GM06990 (cell line): ENCODE measurements at places on chromosomes 4 and X.

DNA sequence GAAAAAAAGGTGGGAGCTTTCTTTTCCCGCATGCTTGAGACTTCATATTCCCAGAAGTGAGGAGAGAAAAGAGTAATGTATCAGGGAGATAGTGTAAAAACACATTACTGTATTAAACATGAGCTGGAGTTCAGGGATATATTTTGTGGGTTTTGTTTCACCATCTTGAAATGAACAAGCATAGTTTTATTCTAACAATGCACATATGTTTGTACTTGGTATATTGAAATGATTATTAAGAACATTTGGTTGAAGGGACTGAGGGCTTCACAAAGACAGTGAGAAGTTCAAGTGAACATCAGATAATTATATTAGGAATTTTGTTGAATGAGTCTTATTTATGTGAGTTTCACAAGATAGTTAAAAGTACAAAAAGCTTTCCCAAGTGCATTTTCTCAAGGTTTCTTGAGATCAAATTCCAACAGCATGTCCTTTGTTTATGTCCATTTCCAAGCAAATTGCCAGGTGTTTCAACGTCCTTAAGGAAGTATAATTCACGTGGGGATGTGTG, 368.8 kb downstream of the ANKRD50 start:
- DNase-seq = no peak

DNA sequence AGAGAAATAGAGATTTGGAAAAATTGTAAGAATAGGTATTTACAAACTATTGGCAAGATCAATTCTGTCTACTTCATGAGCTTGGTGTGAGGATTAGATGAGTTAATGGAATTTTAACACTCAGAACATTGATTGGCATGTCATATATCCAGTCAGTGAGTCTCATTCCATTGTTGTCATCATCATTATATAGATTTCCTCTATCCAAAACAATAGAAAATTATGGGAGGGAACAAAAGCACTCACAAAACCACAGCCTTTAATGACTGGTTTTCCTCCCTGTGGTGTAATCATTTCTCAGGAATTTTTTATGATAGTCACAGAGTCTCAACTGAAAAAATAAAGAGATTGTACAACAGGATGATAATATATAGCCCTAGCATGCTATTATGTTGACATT, 21.1 kb downstream of the KLHL5 start:
- DNase-seq = no peak

DNA sequence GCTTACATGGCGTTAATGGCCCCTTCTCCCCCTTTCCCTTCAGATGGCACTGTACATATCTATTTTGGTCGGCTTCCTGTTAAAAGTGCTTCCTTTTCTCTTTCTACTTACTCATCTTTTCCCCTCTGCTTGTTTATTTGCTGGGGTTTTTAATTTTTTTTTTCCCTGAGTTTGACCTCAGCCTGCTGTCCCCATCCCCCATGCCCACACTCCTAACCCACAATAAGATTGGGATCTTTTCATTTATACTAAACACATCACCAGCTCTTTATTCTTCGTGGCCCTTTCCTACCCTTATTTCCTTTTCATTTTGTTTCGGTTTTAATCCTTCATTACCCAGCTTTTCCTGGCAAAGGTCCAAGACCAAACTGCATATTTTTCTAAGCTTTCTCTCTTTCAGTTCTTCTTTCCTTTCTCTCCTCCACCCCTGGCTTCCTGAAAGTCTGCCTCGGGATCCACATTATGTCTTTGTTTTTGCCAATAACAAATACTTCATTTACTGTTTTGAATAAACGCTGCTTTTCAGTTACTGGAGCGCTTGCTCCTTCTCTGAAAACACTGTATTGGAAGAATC, 152.0 kb upstream of the USP9X start:
- no peak for DNase-seq

- no peak for DNase-seq
Observed at GRCh38 chr4:153004081-153004850, 68.1 kb downstream of the FHDC1 start.

GRCh38 chr4:162943263-162943662, 223.4 kb downstream of the NAF1 start:
- no peak for DNase-seq

DNA sequence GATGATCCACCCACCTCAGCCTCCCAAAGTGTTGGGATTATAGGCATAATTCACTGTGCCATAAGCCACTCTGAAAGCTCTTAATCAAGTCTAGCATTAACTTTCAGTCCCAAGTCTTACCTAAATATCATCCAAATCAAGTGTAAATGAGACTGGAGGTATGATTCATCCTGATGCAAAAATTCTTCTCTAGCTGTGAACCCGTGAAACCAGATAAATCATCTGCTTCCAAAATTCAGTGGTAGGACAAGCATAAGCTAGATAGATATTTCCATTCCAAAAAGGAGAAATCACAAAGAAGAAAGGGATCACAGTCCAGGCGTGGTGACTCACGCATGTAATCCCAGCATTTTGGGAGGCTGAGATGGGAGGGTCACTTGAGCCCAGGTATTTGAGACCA, 8.8 kb upstream of the TBC1D25 start:
- no peak for DNase-seq

DNA sequence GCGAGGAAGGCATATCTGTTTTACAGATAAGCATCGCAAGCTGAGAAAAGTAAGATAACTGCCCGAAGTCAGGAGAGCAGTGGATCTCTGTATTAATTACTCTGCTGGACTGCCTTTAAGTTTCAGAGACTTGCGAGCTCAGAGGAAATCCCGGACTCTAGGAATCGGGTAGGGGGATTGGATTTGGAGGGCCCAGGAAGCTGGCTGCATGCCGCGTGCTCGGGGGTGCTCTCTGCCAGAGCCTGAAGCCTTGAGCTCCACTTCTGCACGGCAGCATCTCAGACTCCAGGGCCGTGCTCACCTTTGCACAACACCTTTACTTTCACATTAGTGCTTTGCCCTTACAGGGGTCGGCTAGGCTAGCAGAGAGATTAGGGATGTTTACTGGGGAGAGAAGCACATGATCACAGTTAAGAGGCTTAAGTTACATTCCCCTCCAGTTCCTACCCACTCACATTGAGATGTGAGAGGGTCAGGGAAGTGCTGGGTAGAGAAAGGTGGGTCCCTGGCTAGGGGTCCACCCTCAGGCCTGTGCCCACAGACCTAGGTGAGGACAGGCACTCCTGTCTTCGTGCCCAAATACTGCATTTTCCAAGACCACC, 57.0 kb downstream of the TRIML1 start:
- no peak for DNase-seq

GRCh38 chr4:154332681-154333421, 158.7 kb downstream of the DCHS2 start:
- peak; percentile 7 for DNase-seq

- DNase-seq = no peak
Observed at GRCh38 chr4:141180991-141181761, 39.5 kb upstream of the ZNF330 start.

GRCh38 chrX:71622032-71622575, 3.8 kb upstream of the CXCR3 start:
- no peak for DNase-seq

DNA sequence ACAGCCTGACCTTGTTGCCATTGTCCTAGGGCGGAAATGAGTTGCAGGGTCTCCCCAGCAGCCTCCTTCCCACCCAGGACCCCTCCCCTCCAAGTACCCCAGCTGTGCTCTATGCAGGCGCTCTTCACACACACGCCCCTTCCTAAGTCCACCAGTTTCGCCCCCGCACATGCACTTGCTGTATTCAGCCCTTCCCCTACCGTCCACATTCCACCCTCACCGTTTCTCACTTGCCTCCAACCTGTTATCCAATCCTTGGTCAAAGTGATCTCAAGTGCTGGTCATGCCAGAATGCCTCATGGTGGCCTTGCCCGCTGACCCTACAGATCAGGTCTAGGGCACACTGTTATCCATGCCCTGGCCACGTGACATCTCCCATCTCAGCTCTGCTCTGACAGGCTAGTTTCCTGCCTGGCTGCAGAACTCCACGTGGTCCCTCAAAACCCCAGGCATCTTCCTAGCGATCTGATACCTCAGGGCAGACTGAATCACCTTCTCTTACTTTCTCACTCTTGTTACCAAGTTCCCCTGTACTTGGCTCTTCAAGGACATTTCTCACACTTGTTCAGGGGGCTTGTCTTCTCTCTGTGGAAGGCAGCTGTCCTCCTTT, 39.7 kb downstream of the NSG1 start:
- no peak for DNase-seq

GRCh38 chr4:127622921-127623796, 9.6 kb upstream of the INTU start:
- peak; percentile 15 for DNase-seq

DNA sequence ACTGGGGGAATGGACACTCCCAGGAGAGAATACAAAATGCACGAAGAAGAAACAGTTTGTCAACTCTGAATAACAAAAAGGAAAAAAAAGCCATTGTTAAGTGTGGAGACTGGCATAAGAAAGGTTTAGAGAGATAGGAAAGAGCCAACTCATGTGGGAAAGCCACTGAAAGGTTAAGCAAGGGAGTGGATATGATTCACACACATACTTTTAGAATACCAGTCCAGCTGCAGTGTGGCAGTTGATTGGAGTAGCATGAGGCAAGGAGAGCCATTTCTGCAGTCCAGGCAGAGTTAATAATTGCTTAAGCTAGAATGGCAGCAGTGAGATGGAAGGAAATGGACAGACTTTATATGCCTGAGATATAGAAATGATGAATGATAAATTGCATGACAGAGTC, 36.9 kb upstream of the ADAD1 start:
- no peak for DNase-seq

GRCh38 chrX:105658136-105658535, 164.2 kb upstream of the NRK start:
- no peak for DNase-seq

GRCh38 chr4:16676230-16676770, 222.1 kb downstream of the LDB2 start:
- no peak for DNase-seq

- no peak for DNase-seq
Observed at GRCh38 chr4:126386512-126386911, 1071.8 kb downstream of the FAT4 start.

GRCh38 chr4:153222707-153223426, 18.6 kb downstream of the TRIM2 start:
- DNase-seq = peak; percentile 59

DNA sequence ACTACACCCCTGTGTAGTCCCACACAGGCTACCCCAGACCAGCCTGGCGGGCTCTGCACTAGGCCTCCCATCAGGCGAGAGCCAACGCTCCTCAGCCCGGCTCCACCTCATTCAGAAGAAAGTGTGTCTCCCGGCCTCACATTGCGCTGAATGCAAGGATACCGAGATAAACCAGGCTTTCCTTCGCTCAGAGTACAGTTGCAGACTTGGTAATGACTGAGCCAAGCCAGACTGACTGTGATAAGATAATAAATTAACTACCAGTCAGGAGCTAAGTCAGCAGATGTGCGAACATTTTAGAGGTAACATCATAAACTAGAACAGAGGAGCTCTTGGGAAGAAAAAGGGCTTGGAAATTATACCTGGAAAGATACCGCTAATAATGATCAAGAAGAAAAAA, 397.6 kb downstream of the TRIML1 start:
- DNase-seq = no peak

DNA sequence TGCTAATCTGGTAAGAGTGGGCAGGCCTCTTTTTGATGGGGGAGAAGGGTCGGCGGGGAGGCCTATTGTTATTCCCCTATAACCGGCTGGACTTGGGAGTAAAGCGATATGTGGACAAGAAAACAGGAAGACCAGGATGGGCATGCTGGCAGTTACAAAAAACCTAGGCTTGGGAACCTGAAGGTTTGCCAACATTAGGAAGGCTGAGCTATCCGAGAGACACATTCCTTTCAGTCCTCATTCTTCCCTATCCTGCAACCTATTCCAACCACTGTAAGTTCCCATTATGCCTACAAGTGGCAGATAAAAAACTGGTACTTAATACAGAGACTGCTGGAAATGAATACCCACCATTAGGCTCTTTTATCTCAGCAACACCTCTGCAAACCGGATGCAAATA, 32.4 kb upstream of the CT47C1 start:
- no peak for DNase-seq

DNA sequence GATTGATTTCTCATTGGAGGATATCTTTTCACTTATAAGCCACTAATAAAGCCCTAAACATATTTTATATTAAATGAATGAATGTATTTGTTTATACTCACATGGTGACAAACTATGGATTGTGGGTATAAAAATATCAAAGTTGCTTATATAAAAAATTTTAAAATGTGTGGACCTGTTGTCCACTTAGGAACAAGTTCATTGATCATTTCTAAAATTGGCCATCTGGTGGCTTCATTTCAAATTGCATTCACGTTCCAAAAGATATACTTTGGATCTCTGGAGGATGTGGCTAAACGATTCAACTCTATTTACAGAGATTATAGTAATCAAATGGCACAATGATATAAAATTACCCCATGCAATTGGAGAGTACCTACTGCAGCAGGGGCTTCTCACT, 32.5 kb downstream of the FSTL5 start:
- no peak for DNase-seq
